ENCODE measurements at places on chromosomes 4 and X. TPM values are rescaled to one million over a fixed set of nuclear protein-coding genes. Genes with fewer than 3 reads are reported as not detected.

ASB11 gene
- not detected for total RNA-seq

SLC25A14 gene
- total RNA-seq = 13.3 TPM

CACNA1F gene
- total RNA-seq = not detected

DNA sequence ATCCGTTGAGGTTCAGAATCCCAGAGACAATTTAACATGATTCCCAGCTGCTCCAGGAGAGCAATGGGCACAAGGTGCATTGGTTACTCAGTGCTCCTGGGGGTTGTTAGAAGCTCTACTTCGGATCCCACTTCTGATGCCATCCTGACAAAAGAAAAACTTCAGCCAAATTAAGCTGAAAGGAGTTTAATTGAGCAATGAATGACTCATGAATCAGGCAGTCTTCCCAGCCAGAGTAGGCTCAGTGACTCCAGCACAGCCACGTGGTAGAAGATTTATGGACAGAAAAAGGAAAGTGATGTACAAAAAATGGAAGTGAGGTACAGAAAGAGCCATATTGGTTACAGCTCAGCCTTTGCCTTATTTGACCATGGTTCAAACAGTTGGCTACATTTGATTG is 95.7 kb downstream of the PWWP3B start:
- H3K27ac ChIP-seq = no peak overlapping the region
- no peak for DNase-seq
- H3K36me3 ChIP-seq = no peaks in the 10 kb centered on the region
- no peak overlapping the region for H3K4me3 ChIP-seq

DNA sequence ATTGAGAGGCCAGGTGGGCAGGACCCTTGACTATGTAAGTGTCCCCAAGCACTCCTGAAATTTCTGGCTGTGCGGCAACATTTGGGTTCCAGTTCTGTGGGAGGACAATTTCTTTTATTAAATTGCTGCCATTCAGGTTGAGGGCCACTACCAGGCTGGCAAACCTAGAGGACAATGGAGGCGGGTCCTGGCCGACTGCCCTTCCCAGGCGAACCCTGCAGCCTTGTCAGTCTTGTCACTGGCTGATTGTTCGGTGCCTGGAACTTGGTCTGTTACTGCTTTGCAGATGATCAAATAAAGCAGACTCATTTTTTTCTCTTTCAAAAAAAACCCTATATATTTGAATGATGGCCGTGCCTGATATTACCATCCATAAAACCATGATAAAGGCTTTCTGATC is 6.6 kb upstream of the TMEM128 start:
- no peak overlapping the region for H3K27ac ChIP-seq
- peaks cover 13% of the 10 kb centered on the region for H3K27me3 ChIP-seq
- DNase-seq = no peak
- no peaks in the 10 kb centered on the region for H3K36me3 ChIP-seq
- no peak overlapping the region for H3K4me3 ChIP-seq
- H3K4me1 ChIP-seq = peaks cover 5% of the 10 kb centered on the region

DNA sequence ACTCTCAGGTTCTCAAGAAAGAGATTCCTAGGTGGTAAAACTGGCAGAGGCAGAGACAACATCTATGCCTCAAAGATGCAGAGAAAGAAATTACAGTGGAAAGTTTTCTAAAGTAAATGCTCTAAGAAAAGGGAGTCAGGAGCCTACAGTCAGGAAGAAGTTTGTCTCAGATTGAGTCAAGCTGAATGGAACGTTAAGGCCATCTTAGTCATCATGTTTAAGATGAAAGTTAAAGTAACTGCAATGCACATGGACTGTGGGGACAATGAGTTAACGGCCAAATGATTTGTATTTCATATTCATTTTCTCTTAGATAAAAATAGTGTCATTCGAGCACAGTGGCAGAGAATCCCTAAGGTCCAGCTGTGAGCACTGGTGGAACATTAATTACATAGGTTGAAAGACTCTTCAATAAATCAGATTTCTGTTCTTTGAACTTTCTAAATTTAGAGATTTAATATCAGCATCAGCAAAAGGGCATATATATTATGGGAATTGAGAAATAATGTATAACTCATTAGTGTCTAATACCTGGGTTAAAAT is 384.6 kb downstream of the DTHD1 start:
- no peaks in the 10 kb centered on the region for H3K4me1 ChIP-seq
- H3K4me3 ChIP-seq = no peak overlapping the region
- H3K27ac ChIP-seq = no peak overlapping the region
- H3K36me3 ChIP-seq = no peaks in the 10 kb centered on the region
- H3K27me3 ChIP-seq = no peaks in the 10 kb centered on the region

DNA sequence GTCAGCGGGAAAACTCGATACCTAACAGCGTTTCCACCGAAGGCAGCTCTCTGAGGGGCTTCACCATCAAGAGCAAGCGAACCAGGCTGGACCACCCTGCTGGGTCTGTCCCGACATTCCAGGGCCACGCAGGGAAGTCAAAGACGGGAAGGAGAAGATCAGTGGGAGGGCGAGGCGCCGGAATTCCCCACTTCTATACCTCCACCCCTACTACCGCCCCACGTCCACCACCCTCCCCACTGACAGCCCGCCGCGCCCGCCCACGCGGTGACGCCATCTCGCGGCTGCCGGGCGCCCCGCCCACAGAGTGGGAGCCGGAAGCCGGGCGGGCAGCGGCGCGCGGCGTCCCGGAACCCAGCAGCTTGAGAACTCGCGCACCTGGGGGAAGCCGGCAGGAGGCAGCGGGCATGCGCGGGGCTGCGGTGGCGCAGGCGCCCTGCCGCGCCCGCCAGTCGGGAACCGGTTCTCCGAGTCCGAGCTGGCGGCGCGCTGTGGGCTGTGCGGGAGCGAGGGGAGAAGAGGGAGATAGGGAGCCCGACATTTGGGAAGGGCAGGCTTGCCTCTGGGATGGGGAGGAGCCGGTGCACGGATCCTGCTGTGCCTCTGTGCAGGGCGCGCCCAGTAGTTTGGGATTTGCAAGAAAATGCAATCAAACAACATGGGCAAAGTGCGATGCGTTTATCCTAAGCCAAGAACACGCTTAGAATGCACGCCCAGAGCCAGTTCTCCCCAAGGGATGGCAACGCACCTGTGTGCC is 3.2 kb upstream of the STIM2 start:
- peaks cover 23% of the 10 kb centered on the region for H3K4me1 ChIP-seq
- peak; percentile 97 for DNase-seq
- H3K27ac ChIP-seq = peak overlapping the region; percentile 46
- H3K4me3 ChIP-seq = peak overlapping the region; percentile 74
- H3K27me3 ChIP-seq = no peaks in the 10 kb centered on the region

DNA sequence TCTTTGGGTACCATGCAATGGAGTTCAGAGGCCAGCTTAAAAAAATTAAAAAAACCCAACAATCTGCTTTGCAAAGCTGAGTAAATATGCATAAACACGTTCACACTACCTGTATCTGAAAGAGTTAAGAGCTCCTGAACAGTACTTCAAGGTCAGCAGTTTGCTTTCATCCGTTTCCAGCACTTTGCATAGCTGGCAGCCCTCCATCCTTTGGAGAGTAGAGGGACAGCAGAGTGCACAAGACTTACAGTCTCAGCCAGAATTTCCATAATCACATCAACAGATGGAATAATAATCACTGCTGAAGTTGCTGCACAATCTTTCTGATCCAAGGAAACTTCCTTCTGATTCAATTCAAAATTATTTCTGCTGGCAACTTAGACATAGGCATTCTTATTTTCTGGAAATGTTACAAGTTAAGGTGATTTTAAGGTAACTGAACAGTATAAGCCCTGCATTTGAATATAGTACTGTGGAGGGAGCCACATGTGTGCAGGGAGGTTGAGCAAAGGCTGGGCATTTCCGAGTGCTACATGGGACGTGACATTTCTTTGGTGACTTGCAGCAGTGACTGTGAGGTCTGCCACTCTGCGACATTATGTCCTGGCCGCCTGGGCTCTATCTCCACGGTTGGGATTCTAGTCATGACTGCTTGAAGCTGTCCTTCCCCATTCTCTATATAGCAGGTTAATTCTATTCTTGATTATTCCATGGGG is 73.5 kb upstream of the EMCN start:
- no peaks in the 10 kb centered on the region for H3K4me1 ChIP-seq
- H3K27ac ChIP-seq = no peak overlapping the region
- no peak overlapping the region for H3K4me3 ChIP-seq

DNA sequence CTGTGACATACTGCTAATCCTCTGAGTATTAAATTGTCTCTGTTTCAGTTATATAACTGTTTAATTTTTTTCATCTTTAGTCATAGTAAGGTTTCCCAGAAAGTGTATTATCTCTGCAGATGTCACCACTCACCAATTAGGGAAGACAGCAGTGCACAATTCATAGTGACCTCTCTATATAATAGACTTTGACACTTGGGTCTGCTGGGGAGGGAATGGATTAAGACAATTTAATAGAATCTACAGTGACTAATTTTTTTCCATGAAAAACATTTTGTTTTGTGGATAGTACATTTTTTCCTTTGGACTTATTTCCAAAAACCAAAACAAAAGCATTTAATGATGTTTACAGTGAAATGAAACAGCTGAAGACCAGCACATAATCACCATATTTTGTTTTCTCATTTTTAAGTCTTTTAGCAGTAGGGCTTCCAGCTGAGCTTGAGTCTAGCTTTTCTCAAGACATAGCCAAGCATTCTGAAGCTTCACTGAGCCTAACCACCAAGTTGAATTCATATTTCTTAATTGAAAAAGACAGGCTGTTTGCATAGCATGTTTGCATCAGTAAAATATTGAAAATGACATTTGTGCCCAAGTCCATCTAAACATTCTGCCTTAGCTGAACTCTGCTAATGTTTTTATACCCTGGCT is 69.5 kb downstream of the PCDH19 start:
- no peaks in the 10 kb centered on the region for H3K4me1 ChIP-seq
- no peak overlapping the region for H3K27ac ChIP-seq
- H3K4me3 ChIP-seq = no peak overlapping the region
- peaks cover 10% of the 10 kb centered on the region for H3K27me3 ChIP-seq

DNA sequence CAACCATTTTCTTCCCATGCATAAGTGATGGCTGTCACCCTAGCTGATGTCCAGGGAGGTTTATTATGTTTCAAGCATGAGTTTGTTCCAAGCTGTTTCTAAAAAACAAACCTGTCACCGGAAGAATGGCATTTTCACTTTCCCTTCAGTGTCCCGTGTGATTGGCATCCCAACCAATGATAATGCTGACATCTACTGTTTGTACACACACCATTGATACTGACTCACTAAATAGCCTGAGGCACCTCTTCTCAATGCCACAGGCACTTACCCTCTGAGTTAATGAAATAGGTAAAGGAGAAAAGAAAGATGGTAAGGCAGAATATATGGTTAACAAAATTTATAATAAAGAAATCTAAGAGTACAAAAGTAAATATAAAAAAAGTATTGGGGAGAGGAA is 23.1 kb upstream of the VCX2 start:
- DNase-seq = no peak
- no peaks in the 10 kb centered on the region for H3K27me3 ChIP-seq
- no peak overlapping the region for H3K4me3 ChIP-seq
- no peaks in the 10 kb centered on the region for H3K4me1 ChIP-seq
- H3K36me3 ChIP-seq = no peaks in the 10 kb centered on the region
- H3K27ac ChIP-seq = no peak overlapping the region

DNA sequence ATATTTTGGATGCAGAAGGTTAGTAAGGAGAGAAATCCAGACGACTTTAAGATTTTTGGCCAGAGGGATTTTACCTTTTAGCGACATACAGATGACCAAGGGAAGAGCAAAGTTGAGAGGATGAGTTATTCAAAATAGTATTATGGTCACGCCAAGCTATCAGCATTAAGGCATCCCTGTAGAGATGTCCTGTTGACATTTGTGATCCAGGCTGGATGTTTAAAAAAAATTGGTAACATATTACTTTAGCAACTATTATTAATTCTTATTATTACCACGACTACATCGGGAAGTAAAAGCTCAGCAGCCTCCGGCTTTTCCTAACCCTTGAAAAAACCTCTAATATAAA is 562 bp upstream of the OSTC start:
- H3K27ac ChIP-seq = peak overlapping the region; percentile 96

DNA sequence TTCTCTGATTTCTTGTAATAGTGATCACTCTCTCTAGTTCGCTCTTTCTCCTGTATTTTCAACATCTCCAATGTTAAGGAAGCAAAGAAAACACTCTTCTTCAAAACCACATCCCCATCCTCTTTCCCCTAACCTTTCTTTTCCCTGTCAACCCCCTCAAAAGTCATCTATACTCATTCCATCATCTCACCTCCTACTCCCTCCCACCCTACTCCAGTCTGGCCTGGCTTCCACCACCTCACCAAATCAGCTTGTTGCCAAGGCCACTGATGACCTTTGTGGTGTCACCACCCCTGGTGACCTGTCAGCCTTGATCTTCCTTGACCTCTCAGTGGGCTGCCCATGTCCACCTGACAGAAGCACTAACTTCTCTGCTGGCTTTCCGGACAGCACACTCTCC is 2.3 kb downstream of the FAM3A start:
- H3K4me3 ChIP-seq = no peak overlapping the region
- H3K4me1 ChIP-seq = peaks cover 5% of the 10 kb centered on the region
- H3K27ac ChIP-seq = no peak overlapping the region
- no peaks in the 10 kb centered on the region for H3K36me3 ChIP-seq
- no peak for DNase-seq
- no peaks in the 10 kb centered on the region for H3K27me3 ChIP-seq

DNA sequence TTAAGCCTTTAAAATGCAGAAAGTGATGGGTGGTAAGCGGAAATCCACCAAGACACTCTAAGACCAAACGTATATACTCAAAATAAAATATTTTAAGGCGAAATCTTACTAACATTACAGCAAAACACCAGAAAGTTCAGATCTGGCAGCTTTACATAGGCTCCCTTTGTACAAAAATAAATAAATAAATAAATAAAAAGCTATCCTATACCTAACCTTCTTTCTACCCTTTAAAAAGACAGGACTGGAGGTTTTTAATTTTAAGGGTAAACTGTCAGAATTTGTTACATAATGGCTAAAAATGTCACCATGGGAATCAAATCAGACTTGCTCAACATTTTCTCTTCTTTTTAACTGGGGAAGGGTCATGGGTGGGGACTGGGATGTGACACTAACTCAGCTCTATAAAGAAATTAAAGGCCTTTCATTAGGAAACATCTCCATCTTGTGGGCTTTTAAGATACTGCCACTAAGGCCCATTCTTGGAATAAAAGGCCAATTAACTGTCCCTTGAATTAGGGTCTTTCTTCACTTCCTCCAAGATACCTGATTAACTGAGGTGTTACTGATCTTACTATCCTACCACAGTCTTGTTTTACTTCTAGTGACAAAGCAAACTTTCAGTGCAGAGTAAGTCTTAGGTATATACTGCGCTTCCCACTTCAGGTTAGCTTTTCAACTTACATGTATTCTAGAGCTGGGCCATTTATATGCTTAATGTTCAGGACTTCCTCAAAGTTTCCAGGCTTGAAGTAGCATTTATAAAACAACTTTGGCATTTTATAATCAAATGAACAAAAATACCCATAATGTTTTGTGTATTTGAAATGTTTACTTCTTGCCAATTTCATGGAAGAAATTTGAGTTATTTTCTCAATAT is 13.3 kb downstream of the HNRNPD start:
- DNase-seq = peak; percentile 71
- H3K27ac ChIP-seq = no peak overlapping the region
- no peak overlapping the region for H3K4me3 ChIP-seq
- H3K36me3 ChIP-seq = peaks cover 31% of the 10 kb centered on the region
- H3K27me3 ChIP-seq = no peaks in the 10 kb centered on the region

GRCh38 chr4:1022051-1022738 is 10.8 kb downstream of the FGFRL1 start:
- H3K27ac ChIP-seq = no peak overlapping the region
- H3K27me3 ChIP-seq = no peaks in the 10 kb centered on the region
- DNase-seq = no peak
- H3K4me3 ChIP-seq = no peak overlapping the region
- no peaks in the 10 kb centered on the region for H3K4me1 ChIP-seq

- H3K36me3 ChIP-seq = no peaks in the 10 kb centered on the region
- H3K27ac ChIP-seq = no peak overlapping the region
- peak; percentile 80 for DNase-seq
- peaks cover 13% of the 10 kb centered on the region for H3K4me1 ChIP-seq
- H3K27me3 ChIP-seq = peaks cover 3% of the 10 kb centered on the region
Measured at GRCh38 chrX:71637848-71638247, 19.5 kb upstream of the CXCR3 start.
